ENCODE measurements at places on chromosomes 6 and 20.

GRCh38 chr6:5191222-5191621, 69.5 kb downstream of the LYRM4 start:
- no peak for DNase-seq

GRCh38 chr6:56582236-56582635, 60.5 kb downstream of the DST start:
- DNase-seq: no peak

DNA sequence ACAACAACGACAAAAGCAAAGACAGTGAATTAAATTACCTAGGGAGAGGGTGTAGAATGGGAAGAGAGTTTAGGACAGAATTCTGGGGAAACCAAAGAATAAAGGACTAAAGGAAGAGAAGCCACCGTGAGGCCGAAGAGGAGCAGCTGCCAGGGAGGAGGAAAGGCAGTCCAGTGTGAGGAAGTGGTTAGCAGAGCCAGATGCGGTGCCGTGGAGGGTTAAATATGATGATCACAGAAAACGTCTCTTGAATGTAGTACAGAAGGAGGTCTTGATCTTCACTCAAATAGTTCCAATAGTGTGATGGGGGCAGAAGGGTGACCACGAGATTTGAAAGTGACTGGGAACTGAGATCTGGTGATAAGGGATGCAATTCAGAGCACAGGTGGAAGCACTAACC, 67.7 kb downstream of the TMEM244 start:
- DNase-seq: no peak

- DNase-seq: no peak
Observed at GRCh38 chr20:2559651-2560050, 23.3 kb downstream of the TMC2 start.

GRCh38 chr6:33960345-33961313, 156.8 kb upstream of the MLN start:
- DNase-seq: no peak

DNA sequence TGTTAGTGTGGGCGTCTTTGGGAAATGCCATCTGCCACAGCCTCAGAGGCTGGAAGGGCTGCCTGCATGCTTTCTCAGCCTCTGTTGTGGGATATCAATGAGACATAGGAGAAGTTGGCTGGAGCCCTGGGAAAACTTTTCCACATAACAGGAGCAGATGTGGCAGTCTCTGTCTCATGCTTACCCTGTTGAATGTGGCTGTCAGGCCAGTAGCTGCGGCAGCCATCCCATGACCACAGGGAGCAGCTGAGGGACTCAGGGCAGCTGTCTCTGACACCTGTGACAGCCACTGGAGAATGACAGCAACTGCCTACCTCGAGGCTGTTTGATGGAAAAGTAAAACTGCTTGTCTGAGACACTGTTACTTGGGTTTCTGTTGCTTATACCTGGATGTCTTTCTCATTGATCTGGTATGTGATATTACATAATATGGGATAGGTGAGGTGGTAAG, 64.4 kb downstream of the TULP4 start:
- DNase-seq: no peak

DNA sequence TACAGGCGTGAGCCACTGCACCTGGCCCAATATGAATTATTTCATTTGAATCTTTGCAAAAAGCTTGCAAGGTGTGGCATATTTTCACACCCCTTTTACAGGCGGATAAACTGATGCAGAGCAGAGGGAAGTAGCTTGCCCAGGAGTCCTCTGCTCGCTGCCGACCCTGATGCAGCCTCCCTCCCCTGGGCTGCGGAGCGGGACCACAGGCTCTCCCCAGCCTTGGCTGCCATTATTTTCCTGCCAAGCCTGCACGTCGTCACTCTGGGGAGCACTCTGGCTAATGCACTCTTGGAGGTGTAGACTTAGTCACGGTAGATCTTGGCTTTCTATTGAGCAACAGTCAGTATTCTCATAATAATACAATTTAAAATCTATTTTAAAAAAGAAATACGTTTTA, 34.8 kb upstream of the DACT2 start:
- no peak for DNase-seq

- DNase-seq: no peak
Observed at GRCh38 chr6:8814440-8815000, 379.2 kb upstream of the SLC35B3 start.

GRCh38 chr20:49418809-49419208, 63.7 kb downstream of the KCNB1 start:
- no peak for DNase-seq

DNA sequence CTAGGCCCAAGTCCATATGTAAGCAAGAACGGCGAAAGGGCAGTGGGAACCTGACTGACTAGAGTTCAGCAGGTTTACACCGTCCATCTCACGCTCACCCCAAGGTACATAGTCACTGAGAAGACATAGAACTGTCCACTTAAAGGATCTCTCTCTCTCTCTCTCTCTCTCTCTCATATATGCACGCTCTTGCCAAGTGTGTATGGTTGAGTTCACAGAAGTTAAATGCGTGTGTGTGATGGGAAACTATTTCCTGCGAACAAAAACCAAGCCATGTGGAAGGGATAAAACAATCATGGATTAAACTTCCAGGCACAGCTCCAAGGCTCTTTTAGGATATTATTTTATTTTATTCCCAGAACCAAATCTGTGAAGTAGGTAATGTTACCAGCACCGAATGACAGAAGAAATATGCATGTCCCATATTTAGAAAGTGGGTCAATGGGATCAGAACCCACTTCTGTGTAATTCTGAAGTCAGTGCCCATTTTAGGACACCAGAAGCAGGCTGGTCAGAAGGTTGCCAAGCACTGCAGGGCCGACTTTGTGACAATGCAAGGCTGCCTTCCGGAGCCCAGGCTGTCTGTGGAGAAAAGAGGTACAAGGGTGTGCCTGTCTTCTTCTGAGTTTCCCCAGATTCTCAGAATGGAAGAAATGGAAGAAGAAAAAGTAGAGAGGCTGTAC, 49.2 kb upstream of the MAP7 start:
- no peak for DNase-seq

DNA sequence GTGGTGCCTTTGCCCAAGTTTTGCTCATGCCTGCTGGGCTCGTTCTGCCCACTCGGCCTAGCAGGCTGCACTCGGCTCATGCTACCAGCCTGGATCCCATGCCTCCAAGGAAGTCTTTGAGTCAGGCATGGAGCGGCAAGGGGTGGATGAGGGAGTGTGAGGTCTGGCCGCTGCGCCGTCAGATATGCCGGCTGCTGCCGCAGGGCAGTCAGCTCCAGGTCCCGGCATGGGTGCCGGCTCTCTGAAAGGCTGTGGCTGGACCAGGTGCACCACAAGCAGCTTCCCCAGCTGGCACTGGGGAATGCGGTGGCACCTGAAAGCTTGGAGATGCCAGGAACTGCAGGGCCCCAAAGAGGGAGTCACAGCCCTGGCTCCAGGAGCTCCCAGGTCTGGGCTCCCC, 75.5 kb downstream of the GPR63 start:
- DNase-seq: no peak

GRCh38 chr6:158782432-158783166, 36.6 kb downstream of the EZR start:
- no peak for DNase-seq

DNA sequence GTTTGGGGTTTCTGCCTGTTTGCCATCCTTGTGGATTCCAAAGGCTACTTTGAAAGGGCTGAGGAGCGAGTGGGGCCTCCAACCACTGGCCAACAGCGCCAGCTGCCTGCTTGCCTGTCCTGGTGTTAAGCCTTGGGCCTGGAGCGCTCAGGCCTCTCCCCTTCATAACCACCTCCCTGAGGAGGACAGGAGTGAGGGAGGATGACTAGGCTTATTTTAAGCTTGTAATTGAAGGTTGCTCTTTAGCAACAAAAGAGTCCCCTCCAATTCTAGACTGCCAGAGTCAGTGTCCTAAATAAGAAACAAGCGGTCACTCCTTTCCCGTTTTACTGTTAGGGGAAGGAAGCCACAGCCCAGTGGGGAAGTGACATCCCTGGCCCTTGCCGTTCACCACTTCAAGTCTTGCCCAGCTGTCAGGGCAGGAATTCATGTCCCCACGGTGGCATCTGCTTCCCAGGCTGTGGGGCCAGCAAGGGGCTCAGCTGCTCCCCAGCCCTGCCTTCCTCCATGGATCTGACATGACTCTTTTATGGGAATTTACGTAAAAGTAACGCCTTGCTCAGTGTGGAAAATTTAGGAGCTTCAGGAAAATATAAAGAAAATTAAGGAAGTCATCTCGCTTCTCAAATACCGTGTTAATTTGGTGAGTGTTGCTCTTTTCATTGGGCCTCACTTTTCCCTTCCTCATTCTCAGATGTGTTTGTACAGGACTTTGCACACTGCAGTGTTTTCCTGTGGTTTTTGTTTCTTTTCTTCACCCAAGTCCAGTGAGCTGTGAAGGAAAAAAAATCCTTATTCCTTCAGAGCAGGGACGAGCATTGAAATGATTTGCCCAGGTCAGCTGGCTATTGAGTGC, 57.8 kb downstream of the SSR1 start:
- no peak for DNase-seq

- DNase-seq: peak; percentile 42
Observed at GRCh38 chr20:2692036-2692885, at the start of gene EBF4. Gene EBF4 (plus strand): TSS chr20:2692780. CDS start chr20:2693646, 866 bp downstream.

GRCh38 chr6:8446391-8446790, 11.0 kb upstream of the SLC35B3 start:
- DNase-seq: no peak

DNA sequence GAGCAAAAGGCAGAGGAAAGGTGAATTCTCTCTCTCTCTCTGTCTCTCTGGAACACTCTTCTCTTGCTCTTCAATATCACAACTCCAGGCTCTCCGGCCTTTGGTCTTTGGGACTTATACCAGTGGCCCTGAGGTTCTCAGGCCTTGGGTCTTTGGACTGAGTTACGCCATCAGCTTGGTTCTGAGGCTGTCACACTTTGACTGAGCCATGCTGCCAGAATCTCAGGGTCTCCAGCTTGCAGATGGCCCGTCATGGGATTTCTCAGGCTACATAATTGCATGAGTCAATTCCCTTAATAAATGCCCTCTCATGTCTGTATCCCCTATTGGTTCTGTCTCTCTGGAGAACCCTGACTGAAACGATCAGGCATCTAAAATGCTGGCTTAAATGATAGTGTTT, 12.9 kb downstream of the BTN2A1 start:
- no peak for DNase-seq

DNA sequence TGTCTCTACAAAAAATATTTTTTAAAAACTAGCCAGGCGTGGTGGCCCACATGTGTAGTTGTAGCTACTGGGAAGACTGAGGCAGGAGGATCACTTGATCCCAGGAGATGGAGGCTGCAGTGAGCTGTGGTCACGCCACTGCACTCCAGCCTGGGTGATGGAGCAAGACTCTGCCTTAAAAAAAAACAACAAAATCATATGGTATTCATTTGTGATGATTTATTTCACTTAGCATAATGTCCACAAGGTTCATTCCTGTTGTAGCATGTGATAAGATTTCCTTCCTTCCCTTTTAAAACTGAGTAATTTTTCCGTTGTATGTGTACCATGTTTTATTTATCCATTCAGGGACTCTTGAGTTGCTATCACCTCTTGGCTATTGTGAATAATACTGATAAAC, 26.2 kb downstream of the TMEM170B start:
- no peak for DNase-seq

GRCh38 chr20:36812594-36813463, 39.3 kb upstream of the DSN1 start:
- DNase-seq: no peak

GRCh38 chr6:8900056-8900455, 464.7 kb upstream of the SLC35B3 start:
- DNase-seq: no peak

DNA sequence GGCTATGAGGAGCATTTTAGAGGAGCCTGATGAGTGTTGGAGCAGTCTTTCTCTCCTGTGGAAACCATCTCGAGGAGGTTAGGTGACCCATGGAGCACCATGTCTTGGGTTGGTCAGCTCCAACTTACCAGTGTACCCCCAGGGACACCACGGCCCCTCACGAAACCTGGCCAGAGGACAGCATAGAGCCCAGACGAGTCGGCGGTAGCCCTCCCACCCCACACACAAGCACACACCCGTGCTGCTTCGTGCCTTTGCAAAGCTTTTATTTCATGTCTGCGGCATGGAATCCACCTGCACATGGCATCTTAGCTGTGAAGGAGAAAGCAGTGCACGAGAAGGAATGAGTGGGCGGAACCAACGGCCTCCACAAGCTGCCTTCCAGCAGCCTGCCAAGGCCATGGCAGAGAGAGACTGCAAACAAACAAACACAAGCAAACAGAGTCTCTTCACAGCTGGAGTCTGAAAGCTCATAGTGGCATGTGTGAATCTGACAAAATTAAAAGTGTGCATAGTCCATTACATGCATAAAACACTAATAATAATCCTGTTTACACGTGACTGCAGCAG, 53.6 kb downstream of the EZR start:
- peak; percentile 32 for DNase-seq

GRCh38 chr6:75438013-75438431, 55.6 kb downstream of the FILIP1 start:
- DNase-seq: no peak

DNA sequence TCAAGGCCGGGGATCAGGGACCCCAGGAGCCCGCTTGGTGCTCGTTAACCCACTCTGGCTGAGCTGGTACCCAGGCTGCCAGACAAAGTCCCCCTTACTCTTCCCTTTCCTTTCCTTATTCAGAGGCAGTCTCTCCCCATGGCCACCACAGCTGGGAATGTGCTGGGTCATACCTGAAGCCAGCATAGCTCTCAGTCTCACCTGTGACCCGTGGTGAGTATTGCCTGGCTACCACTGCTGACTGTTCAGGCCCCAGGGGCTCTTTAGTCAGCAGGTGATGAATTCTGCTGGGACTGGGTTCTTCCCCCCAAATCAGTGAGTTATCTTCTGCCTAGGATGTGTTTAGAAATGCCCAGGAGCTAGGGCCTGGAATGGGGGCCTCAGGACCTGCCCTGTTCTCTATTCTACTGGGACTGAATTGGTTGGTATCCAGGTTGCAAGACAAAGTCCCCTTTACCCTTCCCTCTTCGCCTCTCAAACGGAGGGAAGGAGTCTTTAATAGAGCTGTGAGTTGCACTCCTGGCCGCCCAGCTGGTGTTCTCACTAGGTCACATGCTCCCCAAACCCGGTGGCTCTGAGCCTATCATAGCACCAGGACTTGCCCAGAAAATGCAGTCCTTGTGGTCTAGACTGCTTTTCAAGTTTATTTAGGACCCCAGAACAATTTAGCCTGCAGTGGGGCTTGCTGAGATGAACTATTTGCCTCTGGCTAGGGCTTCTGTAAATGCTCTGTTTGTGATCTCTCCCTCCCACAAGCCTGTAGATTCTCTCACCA, 64.6 kb downstream of the MYO6 start:
- DNase-seq: no peak

- no peak for DNase-seq
Observed at GRCh38 chr6:121711472-121711871, 276.0 kb downstream of the GJA1 start.

- DNase-seq: no peak
Observed at GRCh38 chr6:89999945-90000825, 105.9 kb downstream of the GJA10 start.
